ENCODE measurements at places on chromosomes 2 and 18.

- no peak for ATAC-seq
Measured at GRCh38 chr2:175834477-175834876, 167.6 kb downstream of the LNPK start.

DNA sequence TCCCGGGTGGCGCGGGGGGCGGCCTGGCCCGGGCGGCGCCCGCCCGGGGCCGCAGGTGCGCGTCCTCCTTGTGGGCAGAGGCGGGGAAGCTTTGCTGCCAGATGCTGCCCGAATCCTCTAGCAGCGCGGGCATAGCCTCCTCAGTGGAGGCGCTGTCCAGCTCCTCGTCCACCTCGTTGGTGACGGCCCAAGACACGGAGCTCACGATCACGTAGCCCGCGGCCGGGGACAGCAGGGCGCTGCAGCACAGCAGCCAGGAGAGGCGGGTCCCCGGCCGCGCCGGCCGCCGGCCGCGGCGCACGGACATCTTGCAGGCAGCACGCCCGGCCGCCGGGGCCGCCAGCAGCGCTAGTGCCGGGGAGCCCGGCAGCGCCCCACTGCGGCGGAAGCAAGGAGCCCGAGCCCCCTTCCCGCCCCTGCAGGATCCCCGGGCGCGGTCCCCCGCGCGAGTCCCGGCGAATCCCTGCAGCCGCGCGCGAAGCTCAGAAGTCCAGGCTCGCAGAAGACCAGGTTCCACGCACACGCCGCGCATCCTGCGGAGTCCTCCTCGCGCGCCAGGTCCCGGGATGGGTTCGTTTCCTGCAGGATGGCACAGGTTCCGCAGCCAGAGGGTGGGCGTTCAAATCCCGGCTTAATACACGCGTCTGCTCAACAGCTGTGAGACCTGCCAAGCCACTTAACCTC is at the start of gene CREG2:
Gene CREG2 (minus strand): TSS at position 353 of the 684 bp plus-strand sequence. CDS start 46 bp downstream, at position 307.
- ATAC-seq, result peak; percentile 92

DNA sequence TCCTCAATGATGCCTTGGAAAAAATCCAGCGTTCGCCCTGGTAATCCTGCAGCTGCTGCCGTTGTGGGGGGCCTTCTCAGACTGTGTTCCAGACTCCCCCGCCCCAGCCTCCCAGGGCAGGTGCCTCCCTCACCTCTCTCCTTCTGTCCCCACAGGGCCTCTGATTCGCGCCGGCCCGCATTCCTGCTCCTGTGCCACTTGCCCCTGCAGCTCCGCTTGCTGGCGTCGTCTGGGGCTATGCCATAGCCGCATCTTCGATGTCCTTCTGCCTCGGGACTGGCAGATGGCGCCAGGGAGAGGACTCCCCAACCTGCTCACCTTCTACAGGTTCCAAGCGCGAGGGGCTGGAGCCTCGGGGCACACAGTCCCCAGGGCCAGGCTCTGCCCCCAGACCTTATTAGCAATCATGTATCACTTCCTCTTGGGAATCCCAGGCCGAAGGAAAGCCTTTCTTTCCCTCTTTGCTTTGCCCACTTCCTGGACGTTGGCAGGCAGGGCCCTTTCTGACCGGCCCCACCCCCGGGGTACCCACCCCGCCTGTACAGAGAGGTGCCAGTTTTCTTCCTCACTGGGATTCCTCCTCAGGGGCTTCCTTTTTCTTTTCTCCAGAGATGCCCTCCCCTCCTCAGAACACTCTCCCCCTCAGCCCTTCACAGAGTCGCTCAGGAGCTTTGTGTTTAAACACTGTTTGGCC is 4.4 kb downstream of the SPATA3 start:
- ATAC-seq, result no peak

DNA sequence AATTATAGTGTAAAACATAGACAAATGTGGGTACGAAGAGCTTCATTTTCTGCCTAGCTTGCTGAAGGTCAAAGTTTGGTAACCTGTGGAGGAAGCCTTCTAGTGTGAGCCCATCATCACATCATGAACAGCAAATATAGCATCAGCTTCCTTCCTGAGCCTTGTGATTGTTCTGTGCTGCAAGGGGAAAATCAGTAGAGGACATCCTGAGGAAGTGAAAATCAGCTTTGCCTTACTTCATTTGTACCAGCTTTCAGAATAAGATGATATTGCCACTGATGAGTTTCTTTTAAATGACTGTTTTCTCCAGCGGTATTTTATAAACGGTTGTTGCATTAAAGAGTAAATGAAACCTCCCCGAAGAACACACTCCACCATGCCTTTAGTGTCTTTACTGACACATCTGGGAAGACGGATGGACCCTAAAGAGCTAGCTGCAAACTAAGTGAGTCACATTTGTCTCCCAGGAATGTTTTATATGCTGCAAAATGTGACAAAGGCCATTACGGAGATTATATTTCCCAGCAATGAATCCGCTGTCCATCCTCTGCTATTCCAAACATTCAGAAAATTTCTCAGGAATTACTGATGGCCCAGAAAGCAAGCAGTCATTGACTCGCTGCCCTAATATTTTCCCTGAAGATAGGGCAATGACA is 1272.8 kb downstream of the SUCLG1 start:
- ATAC-seq, result peak; percentile 99

DNA sequence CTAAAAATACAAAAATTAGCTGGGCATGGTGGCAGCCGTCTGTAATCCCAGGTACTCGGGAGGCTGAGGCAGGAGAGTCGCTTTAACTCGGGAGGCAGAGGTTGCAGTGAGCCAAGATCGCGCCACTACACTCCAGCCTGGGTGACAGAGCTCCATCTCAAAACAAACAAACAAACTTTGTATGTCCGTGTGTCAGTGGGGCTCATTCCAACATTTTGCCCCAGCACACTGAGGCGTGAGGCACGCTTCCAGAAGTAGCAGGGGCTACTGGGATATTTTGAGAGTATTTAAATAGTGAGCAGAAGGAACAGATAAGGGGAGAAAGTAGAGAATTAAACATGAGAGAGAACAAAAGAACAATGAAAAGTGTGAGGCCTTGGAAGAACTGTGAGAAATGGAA is 83.3 kb upstream of the TANK start:
- ATAC-seq, result no peak

- peak; percentile 2 for ATAC-seq
Measured at GRCh38 chr2:218129458-218130135, 3.8 kb downstream of the CXCR2 start.

DNA sequence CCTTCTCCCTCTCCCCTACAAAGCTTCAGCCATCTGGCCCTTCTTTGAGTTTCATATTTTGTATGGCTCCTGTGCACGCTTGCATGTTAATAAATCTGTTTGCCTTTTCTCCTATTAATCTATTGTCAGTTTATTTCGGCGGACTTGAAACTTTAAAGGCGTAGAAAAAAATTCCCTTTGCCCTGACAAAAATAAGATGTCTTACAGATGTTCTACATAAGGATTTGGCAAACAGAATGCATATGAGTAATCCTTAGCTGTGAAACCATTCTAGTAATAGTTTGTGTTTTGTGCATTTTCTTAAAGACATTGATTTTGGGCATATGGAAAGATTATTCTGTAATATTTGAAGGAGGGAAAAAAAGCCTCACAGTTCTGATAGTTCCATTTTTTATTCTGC is 15.0 kb upstream of the BMPR2 start:
- no peak for ATAC-seq

Data from motor neuron (in vitro differentiated cells).